WTC11 (cell line): ENCODE measurements at places on chromosomes 5 and 9.

- no peak for DNase-seq
Measured at GRCh38 chr5:59577485-59577884, 316.0 kb downstream of the PDE4D start.

DNA sequence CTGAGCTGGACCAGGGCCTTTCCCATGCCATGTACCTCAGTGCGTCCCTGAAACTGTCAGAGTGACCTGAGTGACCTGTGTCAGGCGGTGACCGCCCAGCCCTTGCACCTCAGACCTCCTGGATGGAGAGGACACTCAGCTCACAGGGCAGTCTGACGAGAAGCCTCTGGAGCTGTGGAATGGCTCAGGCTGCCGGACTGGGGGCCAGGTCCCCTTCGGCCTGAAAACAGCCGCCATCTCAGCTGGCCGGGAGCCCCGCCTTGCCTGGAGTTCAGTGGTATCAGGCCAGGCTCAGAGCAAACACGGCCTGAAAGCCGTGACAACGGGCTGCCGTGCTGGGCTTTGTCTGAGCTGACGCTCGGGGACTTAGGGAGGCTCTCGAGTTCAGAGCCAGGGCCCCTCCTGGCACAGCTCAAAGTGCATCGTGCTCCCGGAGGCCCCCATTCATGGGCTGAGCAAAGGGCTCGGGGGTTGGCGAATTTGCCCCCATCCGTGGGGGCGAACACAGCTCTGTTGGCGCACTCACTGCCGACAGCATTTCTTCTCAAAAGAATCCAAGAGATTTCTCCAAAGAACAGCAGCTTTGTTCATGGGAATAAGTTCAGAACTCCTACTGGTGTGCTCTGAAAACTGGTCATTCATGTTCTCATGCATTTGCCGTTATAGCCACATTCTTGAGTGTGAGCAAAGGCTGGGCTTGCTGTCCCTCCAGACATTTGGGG, 8.4 kb upstream of the SLC9A3 start:
- no peak for DNase-seq

DNA sequence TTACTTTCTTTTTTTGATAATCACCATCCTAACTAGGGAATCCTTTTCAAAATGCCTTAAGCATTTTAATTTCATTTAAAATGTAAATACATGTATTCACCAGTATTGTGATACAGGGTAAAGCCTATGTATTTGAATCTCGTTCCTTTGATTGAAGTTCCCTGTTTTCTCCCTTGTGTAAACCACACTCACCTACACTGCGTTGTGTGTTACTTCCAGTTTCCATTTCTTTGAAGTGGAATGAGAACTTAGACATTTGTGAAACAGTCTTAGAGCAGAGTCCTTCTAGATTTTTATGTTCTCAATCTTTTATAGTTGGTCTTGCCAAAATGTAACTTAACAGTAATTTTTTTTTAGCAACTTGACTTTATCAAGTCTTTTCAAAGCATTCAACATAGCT, 101.4 kb downstream of the ZNF462 start:
- no peak for DNase-seq

DNA sequence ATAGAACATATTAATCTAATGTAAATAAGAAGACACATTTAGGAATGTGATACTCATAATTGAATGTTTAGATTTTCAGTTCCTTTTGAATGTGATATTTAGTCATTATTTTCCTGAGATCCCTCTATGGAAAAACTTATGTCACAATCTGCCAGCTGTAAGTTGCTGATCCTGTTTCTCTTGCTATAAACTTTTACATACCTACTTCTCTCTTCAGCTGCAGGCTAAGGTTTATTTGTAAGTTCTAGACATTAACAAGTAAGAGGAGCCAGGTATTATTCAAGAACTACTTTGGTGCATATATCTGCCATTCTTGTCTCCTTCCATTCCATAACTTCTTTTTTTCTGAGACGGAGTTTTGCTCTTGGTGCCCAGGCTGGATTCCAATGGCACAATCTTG, 462.4 kb downstream of the PRR16 start:
- no peak for DNase-seq

GRCh38 chr5:141529002-141529401, 40.1 kb downstream of the PCDHGC5 start:
- no peak for DNase-seq

GRCh38 chr5:36494028-36494427, 112.4 kb upstream of the SLC1A3 start:
- no peak for DNase-seq

GRCh38 chr5:77772729-77773128, 3.4 kb downstream of the TBCA start:
- DNase-seq, result no peak

- peak; percentile 58 for DNase-seq
Measured at GRCh38 chr5:746258-746761, 38.2 kb downstream of the ZDHHC11B start.

- no peak for DNase-seq
Measured at GRCh38 chr9:93601063-93601462, 24.7 kb downstream of the PHF2 start.

GRCh38 chr9:112819635-112820496, 69.3 kb downstream of the SNX30 start:
- DNase-seq, result peak; percentile 31

- DNase-seq, result peak; percentile 64
Measured at GRCh38 chr9:126482361-126483044, 131.2 kb upstream of the LMX1B start.

- DNase-seq, result no peak
Measured at GRCh38 chr9:101093620-101094019, 65.1 kb downstream of the PLPPR1 start.

DNA sequence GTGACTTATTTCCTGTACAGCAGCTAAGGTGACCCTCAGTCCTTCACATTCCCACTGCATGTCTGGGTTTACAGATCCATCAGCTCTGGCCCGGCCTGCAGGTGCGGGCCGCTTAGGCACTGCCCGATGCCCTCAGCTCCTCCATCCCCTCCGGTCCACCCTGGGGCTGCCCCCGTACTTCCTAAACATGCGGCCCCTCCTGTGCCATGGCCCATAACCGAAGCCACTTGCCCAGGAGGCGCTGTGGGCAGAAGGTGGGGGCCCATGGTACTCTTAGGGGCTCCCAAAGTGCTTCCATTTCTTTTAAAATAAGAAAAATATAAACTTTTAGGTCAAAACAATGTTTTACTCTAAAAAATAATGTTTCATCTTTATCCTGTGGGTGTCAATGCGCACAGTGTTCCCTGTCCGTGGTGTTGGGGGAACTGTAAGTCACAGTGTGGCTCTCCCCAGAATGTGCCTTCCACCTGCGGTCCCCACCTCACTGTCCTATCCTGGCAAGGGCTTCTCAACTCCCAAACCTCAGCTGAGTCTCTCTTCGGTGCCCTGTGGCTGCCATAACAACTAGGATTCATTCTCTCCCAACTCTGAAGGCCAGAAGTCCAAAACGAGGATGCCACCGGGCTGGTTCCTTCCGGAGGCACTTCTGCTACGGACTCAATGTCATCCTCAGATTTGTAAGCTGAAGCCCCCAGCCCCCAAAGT, 132.7 kb upstream of the LPCAT1 start:
- no peak for DNase-seq

DNA sequence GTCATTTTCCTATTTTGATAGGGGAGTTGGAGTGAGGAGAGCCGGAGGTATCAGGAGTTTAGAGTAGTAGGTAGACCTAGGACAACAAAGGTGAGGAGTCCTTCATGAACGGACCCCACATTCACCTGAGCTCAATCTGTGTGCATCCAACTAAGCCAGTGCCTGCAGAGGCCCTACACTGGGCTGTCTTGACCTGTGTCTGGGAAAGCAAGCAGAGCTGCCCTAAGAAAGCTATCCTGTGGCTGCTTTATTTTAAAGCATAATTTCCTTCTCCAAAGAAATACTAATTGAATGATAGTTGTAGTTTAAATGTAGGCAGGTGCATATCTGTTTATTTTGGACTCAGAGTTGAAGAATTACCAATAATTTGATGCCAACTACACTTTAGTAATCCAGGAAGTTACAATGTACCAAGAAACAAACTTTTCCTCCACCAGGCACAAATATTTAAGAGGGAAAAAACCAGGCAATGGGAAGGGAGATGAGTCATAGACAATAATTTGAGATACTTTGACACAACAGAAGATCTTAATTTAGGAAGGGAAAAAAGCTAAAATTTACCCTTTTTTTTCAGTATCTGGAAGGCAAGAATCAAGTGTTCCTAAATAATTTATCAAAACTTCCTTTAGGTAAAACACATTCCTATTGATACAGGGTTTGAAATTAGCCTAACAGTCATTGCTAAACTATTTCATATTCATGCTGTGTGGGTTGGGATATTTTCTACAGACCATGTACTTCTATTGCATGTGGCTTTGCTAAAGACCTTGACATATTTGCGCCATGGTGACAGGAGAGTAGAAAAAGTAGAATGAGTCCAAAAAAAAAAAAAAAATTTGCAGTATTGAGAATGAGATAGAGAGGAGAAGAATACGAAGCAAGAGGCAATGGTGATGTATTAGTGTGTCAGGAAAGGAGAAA, 376.6 kb upstream of the TUSC1 start:
- DNase-seq, result no peak

- no peak for DNase-seq
Measured at GRCh38 chr9:105150991-105151685, 93.3 kb upstream of the SLC44A1 start.

DNA sequence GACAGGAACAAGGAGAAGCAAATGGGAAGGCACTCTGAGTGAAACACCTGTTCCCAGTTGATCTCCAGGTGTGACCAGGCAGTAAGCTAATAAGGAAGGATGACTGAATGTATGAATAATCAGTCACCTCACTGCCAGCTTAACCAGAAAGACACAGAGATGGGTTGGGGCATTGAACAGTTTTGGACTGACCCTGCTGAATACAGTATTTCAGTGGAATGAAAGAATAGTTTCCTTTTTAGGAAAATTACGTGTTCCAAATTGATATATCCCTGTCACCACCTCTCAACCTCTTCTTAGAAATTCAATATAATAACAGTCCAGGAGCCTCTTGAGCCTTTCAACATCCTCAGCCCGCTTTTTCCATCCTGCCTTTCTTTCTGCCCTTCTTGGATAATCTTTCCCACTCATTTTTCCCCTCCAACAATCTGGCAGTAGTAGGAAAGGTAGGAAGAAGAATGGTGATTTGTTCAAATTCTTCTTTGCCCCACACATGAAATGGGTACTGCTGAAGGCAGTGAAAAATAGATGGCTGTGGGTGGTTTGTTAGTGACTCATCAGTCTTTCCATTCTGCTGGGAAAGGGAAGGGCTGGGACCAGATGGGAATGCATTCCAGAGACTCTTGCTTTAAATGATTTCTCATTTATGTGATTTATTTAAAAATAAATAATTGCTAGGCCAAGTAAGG, 117.9 kb downstream of the ZSWIM6 start:
- DNase-seq, result no peak

GRCh38 chr9:99303177-99303576, 81.1 kb downstream of the SEC61B start:
- DNase-seq, result no peak

DNA sequence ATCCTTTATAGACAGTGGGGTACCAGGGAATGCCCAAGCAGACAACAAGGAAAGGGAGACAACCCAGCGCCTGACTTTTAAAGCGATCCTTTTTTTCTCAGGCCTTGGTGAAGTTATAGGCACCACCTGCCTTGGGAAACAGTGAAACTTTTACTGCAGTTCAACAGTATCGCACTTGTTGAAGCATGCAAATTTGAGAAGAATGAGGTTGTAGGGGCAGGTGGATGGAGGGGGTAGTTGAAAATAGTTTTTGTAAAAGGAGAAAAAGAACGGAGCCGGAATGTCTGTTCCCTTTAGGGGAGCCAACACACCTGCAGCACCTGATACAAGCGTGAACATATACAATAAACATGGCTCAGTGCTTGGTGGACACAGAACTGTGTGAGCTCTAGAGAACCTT, 190.2 kb upstream of the NR3C1 start:
- no peak for DNase-seq

DNA sequence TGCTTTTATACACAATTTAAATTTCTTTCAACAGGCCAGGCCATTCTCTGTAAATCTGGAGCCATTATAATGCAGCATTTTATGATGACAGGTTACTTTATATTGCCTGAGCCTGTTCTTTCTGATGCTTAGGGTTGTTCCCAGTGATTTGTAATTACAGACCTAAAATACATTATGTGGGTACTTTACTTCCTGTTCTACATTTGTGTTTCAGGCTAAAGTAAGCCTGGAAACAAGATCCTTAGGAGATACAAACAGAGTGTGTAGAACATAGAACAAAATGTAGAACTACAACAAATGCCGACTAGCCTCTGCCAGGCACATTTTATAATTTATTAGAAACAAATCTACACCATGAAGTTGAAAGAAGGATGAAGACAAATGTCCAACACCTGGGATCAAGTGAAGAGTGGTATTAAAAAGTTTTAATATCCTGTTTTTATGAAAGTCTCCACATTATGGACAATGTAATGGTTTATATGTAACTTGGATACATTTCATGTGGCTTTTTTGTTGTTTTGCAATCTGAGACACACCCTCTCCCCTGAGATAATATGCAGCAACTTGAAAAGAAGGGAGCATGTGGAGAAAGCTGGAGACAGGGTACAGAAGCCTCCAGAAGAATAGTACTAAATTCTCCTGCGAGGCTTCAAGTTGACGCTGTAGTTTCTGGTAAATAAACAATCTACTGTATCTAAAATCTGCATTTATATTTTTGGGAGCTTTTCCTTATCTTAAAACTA, 46.9 kb downstream of the VCAN start:
- no peak for DNase-seq

GRCh38 chr5:149129181-149129580, 12.1 kb upstream of the ABLIM3 start:
- DNase-seq, result no peak

- no peak for DNase-seq
Measured at GRCh38 chr9:76576344-76576743, 117.4 kb downstream of the GCNT1 start.

- DNase-seq, result no peak
Measured at GRCh38 chr5:6780802-6781391, 67.7 kb downstream of the TENT4A start.

GRCh38 chr5:59666440-59667068, 227.0 kb downstream of the PDE4D start:
- no peak for DNase-seq

DNA sequence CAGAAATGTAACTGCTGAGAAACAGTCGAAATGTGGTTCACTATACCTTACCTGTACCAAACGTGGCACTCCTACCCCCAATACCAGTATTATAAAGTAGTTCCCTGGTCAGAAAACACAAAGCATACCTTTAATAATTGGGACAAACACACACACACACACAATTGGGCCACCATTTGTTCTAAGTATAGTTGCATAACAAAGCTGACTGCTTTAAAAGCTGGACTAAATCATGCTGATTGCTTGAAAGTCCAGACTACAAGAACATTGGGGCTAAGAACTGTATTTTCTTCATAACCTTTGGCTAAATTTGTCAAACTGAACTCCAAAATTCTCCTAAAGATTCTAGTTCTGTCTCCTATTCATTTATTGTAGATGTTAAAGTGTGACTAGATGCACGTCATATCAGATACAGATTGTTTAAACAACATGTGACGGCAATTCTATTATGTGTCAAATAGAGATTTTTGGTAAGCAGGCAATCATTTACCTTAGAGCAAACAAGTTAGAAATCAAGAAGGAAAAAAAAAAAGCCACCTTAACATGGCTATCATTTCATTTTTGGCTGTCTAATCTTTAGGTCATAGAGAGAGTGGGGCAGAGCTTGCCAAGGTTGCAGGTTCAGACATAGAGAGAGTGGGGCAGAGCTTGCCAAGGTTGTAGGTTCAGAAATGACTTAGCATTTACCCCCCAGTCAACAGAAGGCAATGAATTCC, 265.1 kb downstream of the ARL15 start:
- no peak for DNase-seq
